ENCODE measurements at places on chromosomes 3 and 15.

DNA sequence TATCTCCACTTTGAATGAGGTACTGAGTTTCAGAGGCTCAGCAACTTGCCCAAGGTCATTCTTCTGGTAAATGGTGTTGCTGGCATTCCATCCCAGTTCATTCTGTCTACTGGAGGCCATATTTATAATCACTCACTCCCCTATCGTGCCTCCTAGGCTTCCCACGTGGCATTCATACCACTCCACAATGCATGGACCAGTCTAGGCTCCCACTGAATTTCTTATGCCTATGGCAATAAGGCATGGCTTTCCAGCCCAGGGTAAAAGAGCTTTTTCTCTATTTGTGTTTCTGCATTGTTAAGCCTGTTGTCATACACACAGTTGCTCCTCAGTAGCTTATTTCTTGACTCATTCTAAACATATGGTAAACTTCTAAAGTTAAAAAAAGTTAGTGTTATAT, 19.9 kb downstream of the BBX start:
- DNase-seq: no peak

DNA sequence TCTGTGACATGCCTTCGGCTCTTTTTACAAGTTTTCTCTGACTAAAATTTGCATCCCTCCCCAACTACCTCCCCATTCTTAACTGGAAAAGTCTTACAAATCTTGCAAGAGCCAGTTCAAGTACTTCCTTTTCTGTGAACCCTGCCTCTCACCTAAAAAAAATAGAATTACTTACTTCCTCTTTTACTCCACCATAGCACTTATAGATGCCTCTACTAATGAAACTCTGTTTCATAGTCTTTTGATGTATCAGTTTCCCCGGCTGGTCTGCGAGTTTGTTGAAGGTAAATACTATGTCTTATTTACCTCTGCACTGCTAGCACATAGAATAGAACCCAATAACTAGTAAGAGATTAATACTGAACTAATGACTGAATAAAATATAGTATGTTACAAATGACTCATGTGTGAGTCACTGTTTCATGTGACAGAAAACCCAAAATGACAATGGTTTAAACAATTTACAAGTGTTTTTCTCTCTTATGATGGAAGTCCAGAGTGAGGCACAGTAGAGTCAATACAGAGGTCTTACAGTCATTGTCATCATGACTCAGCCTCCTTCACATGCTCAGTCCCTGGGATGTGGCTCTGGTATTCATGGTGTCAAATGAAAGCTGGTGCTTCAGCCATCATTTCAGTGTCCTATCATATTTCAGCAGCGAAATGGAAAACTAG, 393.5 kb downstream of the RSL24D1 start:
- no peak for DNase-seq

GRCh38 chr3:34626699-34627098, 828.3 kb downstream of the PDCD6IP start:
- DNase-seq: no peak

GRCh38 chr15:85788771-85789495, 5.8 kb downstream of the KLHL25 start:
- DNase-seq: no peak

GRCh38 chr15:93895976-93896770, 335.2 kb upstream of the MCTP2 start:
- DNase-seq: no peak

DNA sequence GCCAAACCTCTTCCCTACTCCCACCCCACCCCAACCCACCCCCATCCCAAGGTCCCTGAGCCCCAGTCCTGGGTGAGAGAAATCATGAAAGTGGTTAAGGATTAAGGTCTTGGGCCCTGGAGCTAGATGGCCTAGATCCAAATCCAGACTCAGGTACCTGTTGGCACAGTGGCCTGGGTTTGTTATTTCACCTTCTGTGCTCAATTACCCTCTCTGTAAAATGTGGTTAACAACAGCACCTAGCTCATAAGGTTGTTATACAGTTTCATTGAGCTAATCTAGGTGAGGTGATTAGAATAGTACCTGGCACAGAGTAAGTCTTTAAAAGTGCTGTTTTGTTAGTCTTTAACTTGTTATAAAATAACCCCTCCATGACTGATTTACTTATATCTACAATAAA, 6.4 kb upstream of the SNUPN start:
- no peak for DNase-seq

DNA sequence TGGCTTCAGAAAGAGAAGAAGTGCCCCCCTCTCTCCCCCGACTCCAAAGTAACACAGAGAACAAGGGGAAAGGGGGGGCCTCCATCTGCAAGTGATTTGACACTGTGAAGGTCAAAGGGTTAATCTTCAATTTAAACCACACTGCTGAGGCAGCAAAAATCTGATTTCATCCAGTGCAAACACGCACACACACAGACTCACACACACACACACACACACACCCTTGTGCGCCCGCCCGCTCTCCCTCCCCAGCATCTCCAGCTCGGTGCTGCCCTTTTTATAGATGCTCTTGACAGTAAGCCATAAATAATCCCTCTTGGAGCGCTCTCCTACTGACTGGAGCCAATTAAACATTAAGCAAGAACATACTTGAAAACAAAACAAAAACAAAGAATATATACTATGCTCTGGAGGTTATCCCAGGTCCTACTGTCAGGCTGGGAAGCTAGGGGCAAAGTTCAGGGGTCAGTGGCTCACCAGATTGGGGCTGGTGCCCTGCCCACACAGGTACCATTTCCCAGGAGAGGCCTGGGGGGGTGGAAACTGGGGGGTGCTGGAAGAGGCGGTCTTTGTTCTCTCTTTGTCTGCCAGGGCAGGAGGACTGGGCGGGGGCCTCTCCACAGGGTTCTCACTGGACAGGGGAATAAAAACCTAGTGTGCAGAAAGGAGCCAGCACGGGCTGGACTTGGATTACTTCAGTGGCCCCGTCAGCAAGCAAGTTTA, 16.3 kb downstream of the BMF start:
- DNase-seq: peak; percentile 93

DNA sequence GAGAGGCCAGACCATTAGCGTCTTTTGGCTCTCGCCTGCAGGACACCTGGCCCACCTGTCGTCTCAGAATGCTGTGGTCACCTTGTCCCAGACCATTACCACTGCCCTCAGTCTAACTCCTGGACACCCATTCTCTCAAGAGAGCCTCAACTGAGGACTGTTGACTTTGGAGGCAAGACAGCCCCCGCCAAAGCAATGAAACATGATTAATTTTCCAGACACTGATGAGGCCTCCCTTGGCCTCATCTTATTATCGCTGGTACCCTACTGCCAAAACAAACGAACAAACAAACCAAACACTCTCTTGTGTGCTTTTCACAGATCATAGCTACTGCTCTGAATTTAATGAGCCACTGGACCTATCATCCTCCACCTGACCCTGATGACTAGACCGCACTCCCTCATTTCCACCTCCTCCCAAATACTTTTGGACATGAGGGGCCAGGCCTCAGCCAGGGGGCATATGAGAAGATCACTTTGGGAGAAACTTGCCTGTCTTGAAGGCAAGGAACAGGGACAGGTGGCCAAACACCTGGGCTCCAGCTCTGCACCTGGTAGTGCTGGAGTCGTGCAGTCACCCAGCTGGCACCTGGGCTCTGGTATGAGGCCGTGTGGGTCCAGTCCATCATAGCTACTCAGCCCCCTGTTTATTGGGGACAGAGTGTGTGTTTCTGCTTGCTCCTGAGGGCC, 27.6 kb downstream of the ALS2CL start:
- DNase-seq: no peak

GRCh38 chr15:77554306-77555080, 78.2 kb downstream of the LINGO1 start:
- no peak for DNase-seq

DNA sequence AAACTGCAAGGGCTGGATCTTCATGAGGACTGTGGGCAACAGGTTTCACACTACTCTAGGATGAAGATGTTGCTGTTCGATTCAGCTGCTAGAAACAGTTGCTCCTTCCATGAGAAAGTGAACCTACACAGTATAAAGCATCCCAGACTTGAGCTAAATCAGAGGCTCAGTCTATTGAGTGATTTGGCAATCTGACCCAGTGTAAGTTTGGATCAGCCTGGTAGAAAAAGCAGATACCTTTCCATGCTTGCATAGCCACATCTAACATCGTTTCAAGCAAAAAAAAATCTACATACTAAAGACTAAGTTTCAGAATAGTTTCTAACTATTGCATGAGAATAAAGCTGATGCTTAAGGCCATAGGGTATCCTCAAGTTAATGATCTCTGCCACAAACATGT, 4.6 kb downstream of the UQCC5 start:
- no peak for DNase-seq

DNA sequence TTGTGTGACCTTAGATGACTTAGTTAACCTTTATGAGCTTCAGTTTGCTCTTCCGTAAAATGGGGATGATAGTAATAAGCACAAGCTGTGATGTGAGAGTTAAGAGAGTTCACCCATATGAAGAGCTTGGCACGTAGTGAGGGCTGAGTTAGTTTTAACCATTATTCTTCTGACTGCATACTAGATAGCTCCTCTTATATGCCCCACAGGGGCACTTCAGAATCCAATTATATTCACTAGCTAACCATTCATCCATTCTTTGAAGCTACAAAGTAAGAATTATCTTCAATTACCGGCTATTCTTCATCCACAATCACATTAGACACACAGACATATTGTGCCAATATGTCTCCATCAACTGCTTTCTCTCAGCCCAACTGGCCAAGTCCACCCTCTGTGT, 159.0 kb upstream of the STT3B start:
- no peak for DNase-seq

DNA sequence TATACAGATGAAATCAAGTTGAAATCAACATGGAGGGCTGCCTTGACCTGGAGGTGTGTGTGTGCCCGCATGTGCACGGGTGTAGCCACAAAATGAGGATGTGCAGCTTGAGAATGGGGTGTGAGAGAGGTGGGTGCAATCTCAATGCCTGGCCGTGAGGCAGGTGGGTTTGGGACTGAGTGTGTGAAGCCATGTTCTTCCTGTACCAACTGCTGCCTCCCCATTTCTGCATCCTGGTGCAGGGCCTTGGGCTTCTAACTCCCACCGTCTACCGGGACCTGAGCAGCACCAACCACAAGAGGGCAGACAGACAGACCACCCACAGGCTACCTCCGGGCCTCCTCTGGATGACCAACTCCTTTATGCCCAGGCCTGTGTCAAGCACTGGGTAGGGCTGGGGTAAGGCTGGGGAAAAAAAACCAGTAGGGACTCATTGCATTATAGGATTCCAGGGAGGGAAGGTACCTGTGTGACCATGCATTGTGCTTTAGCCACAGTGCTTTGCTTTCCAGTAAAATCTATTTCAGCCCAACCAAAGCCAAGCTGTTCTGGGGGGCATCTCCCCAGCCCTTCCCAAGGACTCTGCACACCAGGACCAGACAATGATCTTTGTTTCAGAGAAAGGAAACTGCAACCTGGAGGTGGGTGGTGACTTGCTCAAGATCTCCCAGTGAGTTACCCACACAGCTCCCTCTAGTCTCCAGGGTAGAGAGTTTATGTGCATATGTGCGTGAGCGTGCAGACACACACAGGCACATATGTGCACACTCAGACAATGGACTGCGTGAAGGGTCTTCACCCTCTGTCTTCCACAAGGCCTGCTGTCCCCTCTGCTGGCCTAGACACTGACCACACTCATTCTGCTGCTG, 162.2 kb upstream of the TLE3 start:
- no peak for DNase-seq

DNA sequence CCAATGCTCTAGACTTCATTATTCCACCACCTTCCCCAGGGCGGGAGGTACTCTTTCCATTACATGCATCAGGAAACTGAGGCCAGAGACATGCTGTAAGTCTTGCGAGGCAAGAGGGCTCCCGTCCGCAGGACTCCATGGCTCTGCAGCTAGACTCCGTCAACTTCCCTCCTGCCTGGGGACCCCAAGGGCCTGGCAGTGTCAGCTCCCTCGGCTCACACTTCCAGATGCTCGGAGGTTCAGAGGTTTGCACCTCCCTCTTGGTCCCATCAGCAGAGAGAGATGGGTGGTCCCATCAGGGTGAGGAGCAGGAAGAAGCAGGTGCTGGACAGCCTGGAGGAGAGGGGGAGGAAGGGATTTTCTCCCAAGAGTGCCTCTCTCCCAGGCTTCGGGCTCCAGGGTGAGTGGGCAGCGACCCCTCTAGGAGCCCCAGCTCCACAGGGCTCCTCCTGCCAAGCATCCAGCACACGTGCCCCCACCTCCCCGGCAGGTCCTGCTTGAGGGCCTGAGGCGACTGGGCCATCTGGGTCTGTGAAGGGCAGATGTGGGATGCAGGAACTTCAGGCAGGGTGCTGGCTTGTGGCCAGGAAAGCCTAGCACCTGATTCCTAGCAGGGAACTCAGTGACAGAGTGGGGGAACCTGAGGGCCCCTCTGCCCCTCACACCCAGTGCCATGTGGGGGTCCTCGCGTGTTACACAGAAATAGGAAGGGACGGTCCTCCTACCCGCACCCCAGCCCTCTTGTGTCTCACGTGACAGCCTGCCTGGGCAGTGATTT, 9.3 kb downstream of the PAK6 start:
- no peak for DNase-seq

- no peak for DNase-seq
Observed at GRCh38 chr3:44996556-44996969, 20.5 kb downstream of the EXOSC7 start.

GRCh38 chr3:127753898-127754410, 68.4 kb downstream of the MGLL start:
- no peak for DNase-seq

DNA sequence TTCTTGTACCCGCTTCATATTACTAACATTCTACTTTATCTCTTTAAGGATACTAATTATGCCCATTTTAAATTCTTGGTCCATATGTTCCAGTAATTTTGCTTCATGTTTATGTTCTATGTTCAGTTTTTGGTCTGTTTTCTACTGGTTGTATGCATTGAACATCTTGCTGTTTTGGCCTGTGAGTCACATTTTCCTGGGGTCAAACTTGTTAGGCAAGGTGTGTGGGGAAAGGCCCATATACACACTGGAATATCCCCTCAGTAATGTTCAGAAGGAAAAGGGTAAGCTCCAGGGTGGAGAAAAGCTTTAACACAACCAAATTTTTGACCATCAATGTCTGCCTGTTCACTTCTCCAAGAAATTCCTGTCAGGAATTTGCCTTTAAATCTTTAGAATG, 337.7 kb downstream of the SLC9A9 start:
- no peak for DNase-seq

GRCh38 chr3:12229146-12229851, 59.6 kb upstream of the PPARG start:
- DNase-seq: no peak

GRCh38 chr3:187899246-187899645, 154.0 kb upstream of the BCL6 start:
- DNase-seq: no peak

DNA sequence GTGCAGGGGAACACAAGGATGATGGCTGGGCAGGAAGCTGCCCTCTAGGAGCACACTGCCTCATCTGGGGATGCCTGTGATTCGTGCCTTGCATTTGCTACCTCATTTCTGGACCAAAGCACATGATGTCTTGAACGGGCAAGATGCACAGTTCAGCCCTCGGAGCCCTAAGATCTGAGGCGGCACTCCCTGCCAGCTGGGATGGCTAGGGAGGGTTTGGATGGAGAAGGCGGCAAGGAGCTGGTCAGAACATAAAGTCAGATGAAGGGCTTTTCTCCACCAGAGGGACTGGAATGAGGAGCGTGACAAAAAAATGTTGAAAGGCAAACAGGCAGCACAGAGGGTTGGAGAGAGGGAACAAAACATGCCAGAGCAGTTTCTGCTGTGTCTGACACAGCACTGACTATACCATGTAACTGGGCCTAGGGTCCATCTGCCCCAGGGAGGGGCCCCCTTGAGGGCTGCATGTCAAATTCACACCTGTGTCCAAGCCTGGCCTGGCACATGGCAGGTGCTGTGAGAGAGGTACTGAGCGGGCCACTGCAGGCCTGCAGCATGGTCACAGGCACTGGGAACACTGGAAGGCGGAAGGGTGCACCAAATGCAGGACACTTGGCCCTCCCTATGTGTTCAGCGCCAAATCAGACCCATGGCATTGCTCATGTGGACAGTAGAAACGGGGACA, 21.7 kb downstream of the TMEM43 start:
- DNase-seq: no peak
